ENCODE measurements at places on chromosomes 5 and 9.

- no peaks in the 10 kb centered on the region for H3K36me3 ChIP-seq
- no peaks in the 10 kb centered on the region for H3K27me3 ChIP-seq
- H3K27ac ChIP-seq, result no peak overlapping the region
- H3K4me3 ChIP-seq, result no peak overlapping the region
- DNase-seq, result no peak
Measured at GRCh38 chr5:132001647-132002561, 9.6 kb downstream of the ACSL6 start.

- H3K4me3 ChIP-seq, result no peak overlapping the region
- H3K36me3 ChIP-seq, result no peaks in the 10 kb centered on the region
- no peak for DNase-seq
- no peak overlapping the region for H3K27ac ChIP-seq
Measured at GRCh38 chr5:93677359-93677891, 64.0 kb downstream of the POU5F2 start.

GRCh38 chr9:86804011-86804410 lies 143.3 kb downstream of the GAS1 start:
- H3K27ac ChIP-seq, result no peak overlapping the region
- H3K36me3 ChIP-seq, result no peaks in the 10 kb centered on the region
- H3K4me1 ChIP-seq, result no peaks in the 10 kb centered on the region
- no peak for DNase-seq
- no peak overlapping the region for H3K4me3 ChIP-seq

GRCh38 chr5:76582230-76583162 lies 40.7 kb downstream of the F2RL2 start:
- no peak overlapping the region for H3K4me3 ChIP-seq
- H3K36me3 ChIP-seq, result no peaks in the 10 kb centered on the region
- no peak overlapping the region for H3K27ac ChIP-seq
- H3K27me3 ChIP-seq, result no peaks in the 10 kb centered on the region
- H3K4me1 ChIP-seq, result no peaks in the 10 kb centered on the region

DNA sequence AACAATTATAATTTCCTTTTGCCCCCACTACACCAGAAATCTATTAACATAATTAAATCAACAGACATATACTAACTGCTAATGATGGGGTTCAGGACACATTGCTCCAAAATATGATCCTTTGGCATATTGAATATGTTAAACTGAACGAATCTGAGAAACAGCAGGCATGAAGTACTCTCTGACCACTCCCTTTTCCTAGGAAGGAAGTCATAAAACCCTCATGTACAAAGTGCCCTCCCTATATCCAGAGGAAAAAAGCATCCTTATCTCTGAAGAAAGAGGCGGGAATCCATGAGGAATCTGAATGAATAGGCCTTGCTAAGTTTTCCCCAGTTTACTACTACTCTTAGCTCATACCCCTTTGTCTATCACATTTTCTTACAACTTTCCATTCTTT lies 67.9 kb downstream of the ADAMTS6 start:
- no peaks in the 10 kb centered on the region for H3K4me1 ChIP-seq
- H3K4me3 ChIP-seq, result no peak overlapping the region
- H3K36me3 ChIP-seq, result no peaks in the 10 kb centered on the region
- no peak for DNase-seq
- no peaks in the 10 kb centered on the region for H3K27me3 ChIP-seq

- no peaks in the 10 kb centered on the region for H3K4me1 ChIP-seq
- no peak overlapping the region for H3K27ac ChIP-seq
- DNase-seq, result no peak
- no peaks in the 10 kb centered on the region for H3K36me3 ChIP-seq
- H3K27me3 ChIP-seq, result no peaks in the 10 kb centered on the region
- no peak overlapping the region for H3K4me3 ChIP-seq
Measured at GRCh38 chr5:59067956-59068656, 485.2 kb downstream of the RAB3C start.

- H3K27me3 ChIP-seq, result no peaks in the 10 kb centered on the region
- no peaks in the 10 kb centered on the region for H3K36me3 ChIP-seq
- no peaks in the 10 kb centered on the region for H3K4me1 ChIP-seq
Measured at GRCh38 chr9:76013809-76014208, 123.3 kb downstream of the PCSK5 start.

GRCh38 chr9:129873563-129874190 lies 38.4 kb downstream of the USP20 start:
- H3K4me3 ChIP-seq, result no peak overlapping the region
- no peak for DNase-seq
- H3K27ac ChIP-seq, result no peak overlapping the region
- no peaks in the 10 kb centered on the region for H3K27me3 ChIP-seq
- no peaks in the 10 kb centered on the region for H3K4me1 ChIP-seq

- no peaks in the 10 kb centered on the region for H3K4me1 ChIP-seq
- DNase-seq, result peak; percentile 36
- H3K27ac ChIP-seq, result peak overlapping the region; percentile 95
- H3K36me3 ChIP-seq, result no peaks in the 10 kb centered on the region
Measured at GRCh38 chr5:2739360-2740050, 12.0 kb downstream of the IRX2 start.

DNA sequence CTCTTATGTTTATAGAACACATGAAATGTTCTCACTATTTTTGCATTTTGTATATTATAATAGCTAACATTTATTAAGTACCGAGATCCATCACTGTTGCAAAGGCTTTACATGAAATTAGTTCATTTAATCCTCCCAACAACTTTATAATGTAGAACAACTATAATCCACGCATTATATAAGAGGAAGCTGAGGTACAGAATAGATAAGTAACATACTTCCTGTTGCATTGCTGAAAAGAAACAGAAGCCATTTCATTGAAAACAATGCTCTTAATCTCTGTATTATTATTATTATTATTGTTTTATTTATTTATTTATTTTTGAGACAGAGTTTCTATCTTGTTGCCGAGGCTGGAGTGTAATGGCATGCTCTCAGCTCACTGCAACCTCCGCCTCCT lies 7.9 kb upstream of the INSYN2B start:
- H3K36me3 ChIP-seq, result no peaks in the 10 kb centered on the region
- no peaks in the 10 kb centered on the region for H3K4me1 ChIP-seq
- DNase-seq, result no peak
- no peak overlapping the region for H3K4me3 ChIP-seq
- H3K27me3 ChIP-seq, result no peaks in the 10 kb centered on the region
- no peak overlapping the region for H3K27ac ChIP-seq
